ENCODE measurements at places on chromosomes 11 and 22.

GRCh38 chr11:66713746-66714480 lies 15.1 kb downstream of the SPTBN2 start:
- no peak overlapping the region for H3K4me3 ChIP-seq
- H3K27ac ChIP-seq: no peak overlapping the region
- DNase-seq: no peak
- no peaks in the 10 kb centered on the region for H3K27me3 ChIP-seq
- H3K36me3 ChIP-seq: no peaks in the 10 kb centered on the region

DNA sequence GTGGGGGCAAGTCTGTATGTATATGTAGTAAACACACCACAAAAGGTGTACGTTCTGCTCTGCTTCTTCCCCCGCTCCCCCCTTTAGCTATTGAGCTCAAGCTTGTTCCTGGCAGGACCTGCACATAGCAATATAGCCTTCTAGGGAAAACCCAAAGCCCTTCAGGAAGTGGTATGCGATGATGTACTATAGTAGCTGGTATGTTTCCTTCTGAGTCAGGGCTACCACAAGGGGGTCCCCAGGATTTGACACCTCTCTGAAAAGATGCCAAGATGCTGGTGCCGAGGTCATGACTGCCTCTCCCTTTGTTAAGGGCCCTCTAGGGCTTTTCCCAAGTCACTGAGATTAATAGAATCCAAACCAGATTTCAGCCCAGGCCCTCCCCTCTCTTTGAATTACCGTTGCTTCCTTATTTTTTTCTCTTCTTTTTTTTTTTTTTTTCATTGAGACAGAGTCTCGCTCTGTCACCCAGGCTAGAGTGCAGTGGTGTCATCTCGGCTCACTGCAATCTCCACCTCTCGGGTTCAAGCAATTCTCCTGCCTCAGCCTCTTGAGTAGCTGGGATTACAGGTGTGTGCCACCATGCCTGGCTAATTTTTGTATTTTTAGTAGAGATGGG lies 268.4 kb downstream of the ETS1 start:
- H3K36me3 ChIP-seq: no peaks in the 10 kb centered on the region
- H3K27me3 ChIP-seq: no peaks in the 10 kb centered on the region
- no peaks in the 10 kb centered on the region for H3K4me1 ChIP-seq

DNA sequence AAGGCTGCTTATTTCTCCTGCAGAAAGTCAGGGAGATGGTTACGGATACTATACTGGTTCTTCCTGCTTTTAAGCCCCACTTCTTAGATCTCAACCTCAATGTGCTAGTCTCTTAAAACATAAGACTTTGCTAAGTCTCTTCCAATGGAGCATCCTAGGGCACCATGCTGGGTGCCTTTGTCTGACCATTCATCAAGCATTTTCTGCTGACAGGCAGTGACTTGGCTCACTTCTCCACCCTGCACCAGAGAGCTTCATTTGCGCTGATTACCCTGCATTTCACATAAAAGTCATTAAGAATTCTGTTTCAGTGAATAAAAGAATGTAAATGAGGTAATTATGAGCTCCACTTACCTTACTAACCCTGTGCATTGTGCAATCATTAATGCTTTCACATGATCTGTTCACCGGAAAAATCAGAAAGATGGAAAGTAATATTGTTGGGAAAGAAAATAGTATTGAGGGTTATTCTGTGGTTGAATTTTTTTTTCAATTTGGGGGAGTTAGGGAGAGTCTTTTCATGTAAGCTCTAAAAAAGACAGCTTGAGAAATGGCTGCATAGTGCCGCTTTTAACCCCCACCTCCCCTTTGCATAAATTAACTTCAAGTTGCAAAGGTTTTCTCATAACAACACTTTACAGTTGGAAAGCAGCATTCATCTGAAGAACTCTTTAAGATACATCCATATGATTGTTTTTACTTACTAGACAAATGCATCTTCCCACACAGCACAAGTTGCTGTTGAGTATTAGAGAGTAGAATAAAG lies 677.3 kb upstream of the KIRREL3 start:
- no peaks in the 10 kb centered on the region for H3K36me3 ChIP-seq
- H3K27ac ChIP-seq: no peak overlapping the region

DNA sequence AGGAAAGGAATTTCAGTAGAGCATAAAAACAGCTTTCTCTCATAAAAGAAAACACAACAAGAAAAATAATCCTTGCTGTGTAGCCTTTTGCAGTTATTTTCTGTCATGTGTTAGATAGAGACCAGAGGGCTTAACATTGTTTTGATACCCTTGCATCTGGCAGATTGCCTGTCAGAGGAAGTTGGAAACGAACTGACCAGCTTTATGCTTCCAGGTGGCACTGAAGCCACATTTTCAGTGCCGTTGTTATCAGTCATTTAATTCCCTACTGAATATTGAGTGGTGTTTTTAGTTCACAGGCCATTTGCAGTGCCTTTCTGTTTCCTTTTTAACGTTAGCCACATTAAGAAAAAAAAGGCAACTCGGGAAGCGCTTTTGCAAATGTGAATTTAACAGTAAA lies 21.5 kb upstream of the RAG2 start:
- no peak overlapping the region for H3K27ac ChIP-seq
- H3K27me3 ChIP-seq: no peaks in the 10 kb centered on the region
- no peaks in the 10 kb centered on the region for H3K36me3 ChIP-seq
- H3K4me3 ChIP-seq: no peak overlapping the region
- peaks cover 6% of the 10 kb centered on the region for H3K4me1 ChIP-seq
- no peak for DNase-seq

DNA sequence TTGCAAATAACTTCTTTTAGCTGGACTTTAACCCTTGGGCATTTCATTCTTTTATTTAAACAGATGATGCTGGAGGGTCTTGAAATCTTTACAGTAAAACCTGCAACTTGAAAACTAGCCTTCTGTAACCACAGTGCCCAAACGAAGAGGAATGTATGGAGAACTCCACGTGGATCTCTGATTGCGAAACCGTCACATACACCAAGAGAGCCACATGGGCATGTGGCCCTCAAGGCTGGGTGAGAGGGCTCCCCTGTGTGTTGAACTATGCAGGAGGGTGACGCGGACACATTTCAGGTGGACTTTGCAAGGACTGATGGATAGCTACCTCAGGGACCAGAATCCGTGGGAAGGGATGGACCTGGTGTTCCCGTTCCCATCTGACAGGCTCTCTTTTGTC lies 30.6 kb downstream of the FAM118A start:
- no peak overlapping the region for H3K27ac ChIP-seq
- H3K4me1 ChIP-seq: no peaks in the 10 kb centered on the region
- H3K36me3 ChIP-seq: no peaks in the 10 kb centered on the region
- H3K4me3 ChIP-seq: no peak overlapping the region
- no peak for DNase-seq
- no peaks in the 10 kb centered on the region for H3K27me3 ChIP-seq
